ENCODE measurements at places on chromosomes 7 and 10.
A peak's percentile ranks its signal among the peaks of the same experiment; 100 is the strongest.

DNA sequence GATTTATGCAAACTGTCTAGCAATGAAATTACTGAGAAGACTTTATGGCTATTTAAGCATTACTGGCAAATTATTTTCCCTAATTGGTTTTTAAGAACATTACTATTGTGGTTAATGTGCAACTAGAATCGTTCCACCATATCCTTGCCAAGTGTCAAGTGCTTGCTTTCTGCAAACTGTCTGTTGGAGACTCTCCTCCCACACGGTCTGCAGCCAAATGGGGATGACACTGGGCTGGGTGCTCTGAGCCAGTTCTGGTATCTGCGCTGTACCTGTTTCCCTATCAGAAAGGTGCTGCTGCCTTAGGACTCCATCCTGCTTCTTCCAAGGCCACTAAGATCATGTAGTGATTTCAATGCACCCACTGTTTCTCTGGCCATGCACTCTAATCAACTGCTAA, 110.4 kb downstream of the RAMP3 start:
- no peak for DNase-seq

GRCh38 chr7:73622909-73623797, 1.2 kb downstream of the MLXIPL start:
- DNase-seq = peak; percentile 16

- DNase-seq = no peak
These were observed 152.6 kb upstream of the KLF14 start for GRCh38 chr7:130886438-130887135.

- DNase-seq = no peak
These were observed 71.5 kb downstream of the PARP12 start for GRCh38 chr7:139991269-139991666.

- no peak for DNase-seq
These were observed 467.4 kb downstream of the TYW1 start for GRCh38 chr7:67463983-67464382.
